Activated naive CD8-positive, alpha-beta T cell treated with anti-CD3 and anti-CD28 coated beads, Interleukin-2, amount 10 ng/mL, durations not matched to agents 7 days and 5 days (primary cell): ENCODE measurements at places on chromosomes 7 and 10.

DNA sequence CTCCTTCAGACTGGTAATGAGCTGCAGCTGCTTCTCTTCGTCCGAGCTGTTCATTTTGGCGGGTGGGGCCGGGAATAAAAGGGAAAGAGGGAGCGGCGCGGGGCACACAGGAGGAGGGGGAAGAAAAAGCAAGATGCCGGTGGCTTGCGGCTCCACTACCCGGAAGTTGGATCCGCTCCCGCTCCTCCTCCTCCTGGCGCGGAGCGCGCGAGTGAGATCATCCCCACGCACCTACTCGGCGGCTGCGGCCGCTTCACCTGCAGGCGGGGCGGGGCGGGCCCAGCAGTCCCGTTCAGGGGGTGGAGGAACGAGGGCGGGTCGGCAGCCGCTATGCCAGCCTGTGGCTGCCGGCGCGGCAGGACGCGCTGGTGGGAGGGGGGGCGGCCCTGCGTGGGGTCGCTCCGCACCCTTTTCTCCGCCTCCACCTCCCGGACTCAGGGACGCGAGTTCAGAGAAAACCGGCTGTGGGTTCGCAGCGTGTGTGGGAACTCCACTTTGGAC, at the start of gene SHTN1:
Gene SHTN1 (minus strand): TSS at position 162 of the 501 bp plus-strand sequence. CDS start 108 bp downstream, at position 54.
- peak; percentile 44 for DNase-seq

DNA sequence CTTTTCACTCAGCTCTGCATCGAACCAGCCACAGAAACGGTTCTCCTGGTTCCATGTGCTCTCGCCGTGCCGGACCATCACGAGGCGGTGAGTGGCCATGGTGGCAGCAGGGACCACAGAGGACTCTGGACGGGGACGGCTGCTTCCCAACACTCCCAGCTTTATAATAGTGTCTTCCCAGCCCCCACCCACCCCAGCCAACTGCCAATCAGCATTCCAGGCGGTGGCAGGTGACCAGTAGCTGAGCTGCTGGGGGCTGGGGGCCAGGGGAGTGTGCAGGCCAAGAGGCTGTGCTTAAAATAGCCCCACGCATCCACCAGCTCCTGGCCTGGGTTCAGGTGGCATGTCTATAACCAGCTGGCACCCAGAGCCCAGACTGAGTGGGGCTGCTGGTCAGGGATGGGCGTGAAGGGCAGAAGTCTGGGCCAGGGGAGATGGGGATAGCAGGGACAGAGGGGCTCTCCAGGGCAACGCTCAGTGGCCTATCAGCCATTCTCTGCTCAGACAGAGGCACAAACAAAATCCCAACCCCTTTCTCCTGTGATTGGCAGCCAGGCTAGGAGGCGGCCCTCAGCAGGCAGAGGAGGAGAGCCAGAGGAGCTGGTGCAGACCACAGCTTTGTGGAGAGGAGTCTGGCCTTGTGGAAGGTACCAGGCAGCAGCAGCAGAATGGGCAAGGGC, at the start of gene PGAM2:
Gene PGAM2 (minus strand): TSS at position 137 of the 680 bp plus-strand sequence. CDS start 38 bp downstream, at position 99.
- peak; percentile 36 for DNase-seq

DNA sequence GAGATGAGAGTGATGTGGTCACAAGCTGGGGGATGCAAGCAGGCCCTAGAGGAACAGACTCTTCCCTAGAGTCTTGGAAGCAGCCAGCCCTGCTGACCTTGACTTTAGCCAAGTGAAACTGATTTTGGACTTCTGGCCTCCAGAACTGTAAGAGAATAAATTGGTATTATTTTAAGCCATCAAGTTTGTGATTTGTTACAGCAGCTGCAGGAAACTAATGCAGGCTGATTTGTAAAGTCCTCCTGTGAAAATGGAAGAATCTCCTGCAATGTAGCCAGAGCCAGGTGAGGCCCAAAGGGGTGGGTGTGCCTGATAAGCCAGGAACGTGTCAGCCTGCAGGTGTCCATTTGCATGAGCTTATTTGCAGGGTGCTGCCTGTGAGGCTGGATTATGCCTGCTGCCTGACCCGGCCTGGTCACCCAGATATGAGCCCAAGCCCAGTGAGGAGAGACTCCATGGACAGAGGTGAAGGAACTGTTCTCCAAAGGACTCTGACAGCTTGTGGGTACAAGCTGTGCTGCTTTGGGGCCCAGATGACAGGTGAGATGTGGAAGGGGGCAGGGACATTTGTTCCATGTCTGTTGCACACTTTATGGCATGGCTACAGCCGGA, 24.6 kb upstream of the PLEKHA1 start:
- no peak for DNase-seq

GRCh38 chr7:117470777-117471176, 9.0 kb upstream of the CFTR start:
- DNase-seq, result no peak

- no peak for DNase-seq
These were observed 174.1 kb upstream of the MKI67 start for GRCh38 chr10:128300290-128300824.
